ENCODE measurements at places on chromosomes 5 and 9.

- DNase-seq: peak; percentile 93
Measured at GRCh38 chr9:21813575-21814473, 11.4 kb downstream of the MTAP start.

- no peak for DNase-seq
Measured at GRCh38 chr5:61416010-61416409, 84.0 kb downstream of the ZSWIM6 start.

GRCh38 chr5:78626009-78626571 lies 22.5 kb downstream of the LHFPL2 start:
- DNase-seq: no peak

GRCh38 chr9:120202856-120203654 lies 376.9 kb downstream of the CDK5RAP2 start:
- DNase-seq: no peak

DNA sequence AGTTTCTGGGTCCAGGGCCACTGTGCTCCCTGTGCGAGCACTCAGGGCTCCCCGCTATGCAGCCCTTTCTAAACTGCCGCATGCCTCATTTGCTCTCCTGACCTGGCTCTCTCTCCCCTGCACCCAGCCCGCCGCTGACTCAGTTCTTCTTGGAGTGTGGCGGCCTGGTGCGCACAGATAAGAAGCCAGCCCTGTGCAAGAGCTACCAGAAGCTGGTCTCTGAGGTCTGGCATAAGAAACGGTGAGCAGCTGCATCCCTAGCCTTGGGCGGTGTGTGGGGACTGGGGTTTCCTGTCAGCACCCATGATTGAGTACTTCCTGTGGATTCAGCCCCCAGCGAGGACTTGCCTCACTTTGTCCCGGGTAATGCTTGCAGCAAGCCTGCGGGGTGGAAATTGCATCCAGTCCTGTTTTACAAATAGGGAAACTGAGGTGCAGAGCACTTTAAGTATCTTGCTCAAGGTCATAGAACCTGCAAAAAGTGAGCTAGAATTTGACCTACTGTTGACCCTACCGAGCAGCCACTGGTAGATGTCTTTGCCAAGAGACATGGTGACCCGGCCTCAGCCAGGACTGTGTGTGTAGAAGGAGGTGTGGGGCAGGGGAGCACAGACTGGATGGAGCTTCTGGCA lies 27.9 kb downstream of the USP20 start:
- peak; percentile 19 for DNase-seq

GRCh38 chr5:54415896-54416601 lies 39.5 kb upstream of the HSPB3 start:
- no peak for DNase-seq
